ENCODE measurements at places on chromosomes 3 and 15.

- DNase-seq = no peak
These were observed 277.4 kb upstream of the NR2E3 start for GRCh38 chr15:71532994-71533393.

DNA sequence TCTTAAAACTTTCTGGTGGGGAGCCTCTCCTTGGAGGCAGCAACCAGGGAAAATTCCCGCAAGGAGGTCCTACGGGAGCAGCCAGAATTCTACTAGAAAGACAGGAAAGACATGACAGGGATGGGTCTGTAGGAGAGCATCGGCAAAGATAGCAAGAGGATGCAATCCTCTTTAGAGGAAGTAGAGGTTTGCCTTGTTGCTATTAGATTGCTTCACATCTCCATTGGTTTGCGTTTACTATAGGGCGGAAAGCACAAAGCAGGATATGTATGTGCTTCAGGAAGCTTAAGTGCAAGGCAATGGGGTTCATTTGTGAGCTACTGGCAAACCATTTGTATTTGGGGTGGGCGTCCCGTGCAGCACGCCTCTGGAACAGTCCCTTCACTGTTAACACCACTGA, 193.0 kb downstream of the RORA start:
- no peak for DNase-seq

DNA sequence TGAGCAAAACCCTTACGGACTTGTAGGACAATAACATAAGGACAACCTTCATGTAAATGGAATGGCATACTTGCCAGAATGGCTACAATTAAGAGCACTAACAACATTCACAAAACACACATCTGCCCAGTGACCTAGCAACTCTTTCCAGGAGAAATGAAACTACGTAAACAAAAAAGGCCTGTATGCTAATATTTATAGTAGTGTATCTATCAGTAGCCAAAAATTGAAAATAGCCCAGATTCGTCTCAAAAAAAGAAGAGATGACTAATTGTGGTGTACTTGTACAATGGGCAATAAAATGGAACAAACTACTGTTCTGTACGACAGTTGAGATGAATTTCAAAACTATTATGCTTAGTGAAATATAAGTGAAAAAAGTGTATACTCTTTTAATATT, 38.4 kb downstream of the CMC1 start:
- no peak for DNase-seq

DNA sequence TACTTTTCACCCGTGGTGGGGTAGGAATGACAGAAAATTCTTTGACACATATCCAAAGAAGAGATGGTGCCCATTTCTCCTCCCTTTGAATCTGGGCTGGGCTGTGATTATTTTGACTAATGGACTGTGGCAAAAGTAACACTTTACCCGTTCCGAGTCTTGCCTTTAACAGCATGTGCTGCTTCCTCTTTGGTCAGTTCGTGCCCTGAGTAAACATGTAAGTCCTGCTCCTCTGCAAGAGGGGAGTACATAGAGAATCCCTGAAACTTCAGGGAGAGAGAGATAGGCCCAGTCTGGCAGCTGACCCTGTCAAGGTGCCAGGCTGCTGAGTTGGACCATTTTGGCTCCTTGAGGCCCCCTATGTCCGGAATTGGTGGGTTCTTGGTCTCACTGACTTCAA, 243.1 kb downstream of the EPHB1 start:
- no peak for DNase-seq

GRCh38 chr3:25038922-25039321, 389.1 kb upstream of the RARB start:
- DNase-seq = no peak

DNA sequence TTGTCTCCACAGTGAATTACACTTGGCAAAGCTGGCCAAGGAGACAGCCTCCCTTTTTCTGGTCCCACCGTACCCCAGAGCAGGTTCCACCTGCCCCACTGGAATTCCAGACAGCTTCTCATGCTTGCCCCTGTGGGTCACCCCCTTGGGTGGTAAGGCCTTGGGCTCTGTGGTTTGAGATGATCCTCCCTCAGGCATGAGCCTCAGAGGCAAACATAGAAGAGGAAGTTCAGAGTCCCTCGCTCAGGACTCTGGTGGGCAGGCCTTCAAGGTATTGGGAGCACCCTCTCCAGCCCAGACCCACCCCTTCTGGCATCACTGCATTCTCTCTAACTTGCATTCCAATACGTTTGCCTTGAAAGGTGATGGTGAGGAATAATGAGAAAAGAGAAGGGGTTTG, 17.6 kb upstream of the UBA7 start:
- DNase-seq = no peak

DNA sequence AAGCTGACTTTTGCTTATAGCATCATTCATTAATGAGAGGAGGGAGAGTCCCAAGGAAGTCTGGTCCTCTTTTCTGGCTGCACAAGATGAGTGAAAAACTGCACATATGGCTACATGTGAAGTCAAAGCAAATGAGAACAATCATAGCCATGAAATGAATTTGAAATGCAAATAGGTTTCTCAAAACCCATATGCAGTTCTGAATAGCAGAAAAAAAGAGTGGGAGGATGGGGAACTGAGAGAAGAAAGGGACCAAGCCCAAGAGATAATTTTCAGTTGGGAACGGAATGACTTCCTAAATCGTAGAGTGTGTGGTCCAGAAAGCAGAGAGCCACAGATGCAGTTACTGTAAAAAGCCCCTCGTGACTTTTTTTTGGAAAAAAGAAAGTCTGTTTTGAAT, 66.3 kb downstream of the GTPBP8 start:
- DNase-seq = no peak

GRCh38 chr3:29314727-29315088, 33.8 kb downstream of the RBMS3 start:
- DNase-seq = no peak

Data from activated B cell treated with CpG ODN at 0.5 μM for 24 hours (primary cell).